Activated CD4-positive, alpha-beta memory T cell treated with anti-CD3 and anti-CD28 coated beads, Interleukin-2, amount 10 ng/mL, durations not matched to agents 7 days and 5 days (primary cell): ENCODE measurements at places on chromosomes 13 and 19.

DNA sequence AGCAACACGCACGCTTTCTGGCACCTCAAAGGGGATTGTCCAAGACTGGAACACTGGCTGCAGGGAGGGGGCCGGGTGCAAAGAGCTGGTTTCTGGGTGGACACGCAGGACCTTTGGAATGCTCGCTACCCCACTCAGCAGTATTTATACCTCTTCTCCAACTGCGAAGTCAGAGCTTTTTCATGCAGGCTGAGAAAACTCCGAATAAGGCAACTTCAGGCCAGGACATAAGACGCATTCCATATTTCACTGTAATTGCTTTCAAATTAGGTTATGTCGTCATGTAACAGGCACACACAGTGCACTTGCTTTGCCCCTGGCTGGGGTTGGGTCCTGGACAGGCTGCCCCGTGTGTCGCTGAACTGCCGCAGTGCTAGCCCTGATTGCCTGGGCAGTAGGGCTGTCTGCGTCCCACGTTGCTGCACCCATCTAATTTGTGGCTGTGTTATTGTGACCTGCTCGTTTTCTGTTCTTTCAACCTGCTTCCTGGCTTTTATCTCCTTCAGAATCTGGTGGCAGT is 44.5 kb downstream of the ACTN4 start:
- no peak for DNase-seq

- DNase-seq: no peak
These were observed 4.0 kb upstream of the ZNF8 start for GRCh38 chr19:58274771-58275201.

- DNase-seq: no peak
These were observed 782.5 kb upstream of the SLITRK6 start for GRCh38 chr13:86581706-86582105.

DNA sequence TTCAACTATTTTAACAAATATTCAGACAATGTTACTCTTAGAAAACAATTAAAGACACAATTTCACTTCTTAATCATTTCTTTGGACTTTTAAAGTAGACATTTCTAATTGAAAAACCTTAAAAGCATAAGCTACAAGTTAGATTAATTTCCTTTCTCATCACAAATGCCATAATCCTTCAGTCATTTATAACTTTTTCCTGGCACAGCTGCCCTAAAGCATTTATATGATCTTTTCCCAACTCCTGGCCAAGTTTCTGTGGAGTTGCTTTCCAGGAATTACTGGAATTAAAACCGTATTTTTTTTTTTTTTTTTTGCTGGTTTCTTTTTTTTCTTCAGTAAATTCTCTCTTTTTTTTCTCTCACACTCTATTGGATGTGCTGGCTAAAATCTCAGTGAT is 615.9 kb downstream of the TBC1D4 start:
- DNase-seq: no peak

DNA sequence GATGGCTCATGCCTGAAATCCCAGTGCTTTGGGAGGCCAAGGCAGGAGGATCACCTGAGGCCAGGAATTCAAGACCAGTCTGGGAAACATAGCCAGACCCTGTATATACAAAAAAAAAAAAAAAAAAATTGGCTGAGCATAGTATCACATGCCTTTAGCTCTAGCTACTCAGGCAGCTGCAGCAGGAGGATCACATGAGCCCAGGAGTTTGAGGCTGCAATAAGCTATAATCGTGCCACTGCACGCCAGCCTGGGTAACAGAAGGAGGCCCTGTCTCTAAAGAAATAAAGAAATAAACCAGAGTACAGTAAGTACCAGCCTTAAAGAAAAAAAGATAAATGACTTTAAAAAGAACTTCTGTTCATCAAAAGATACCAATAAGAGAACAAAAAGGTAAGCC is 52.9 kb downstream of the FAM124A start:
- DNase-seq: no peak

GRCh38 chr13:112813552-112813951 is 123.7 kb downstream of the ATP11A start:
- no peak for DNase-seq

DNA sequence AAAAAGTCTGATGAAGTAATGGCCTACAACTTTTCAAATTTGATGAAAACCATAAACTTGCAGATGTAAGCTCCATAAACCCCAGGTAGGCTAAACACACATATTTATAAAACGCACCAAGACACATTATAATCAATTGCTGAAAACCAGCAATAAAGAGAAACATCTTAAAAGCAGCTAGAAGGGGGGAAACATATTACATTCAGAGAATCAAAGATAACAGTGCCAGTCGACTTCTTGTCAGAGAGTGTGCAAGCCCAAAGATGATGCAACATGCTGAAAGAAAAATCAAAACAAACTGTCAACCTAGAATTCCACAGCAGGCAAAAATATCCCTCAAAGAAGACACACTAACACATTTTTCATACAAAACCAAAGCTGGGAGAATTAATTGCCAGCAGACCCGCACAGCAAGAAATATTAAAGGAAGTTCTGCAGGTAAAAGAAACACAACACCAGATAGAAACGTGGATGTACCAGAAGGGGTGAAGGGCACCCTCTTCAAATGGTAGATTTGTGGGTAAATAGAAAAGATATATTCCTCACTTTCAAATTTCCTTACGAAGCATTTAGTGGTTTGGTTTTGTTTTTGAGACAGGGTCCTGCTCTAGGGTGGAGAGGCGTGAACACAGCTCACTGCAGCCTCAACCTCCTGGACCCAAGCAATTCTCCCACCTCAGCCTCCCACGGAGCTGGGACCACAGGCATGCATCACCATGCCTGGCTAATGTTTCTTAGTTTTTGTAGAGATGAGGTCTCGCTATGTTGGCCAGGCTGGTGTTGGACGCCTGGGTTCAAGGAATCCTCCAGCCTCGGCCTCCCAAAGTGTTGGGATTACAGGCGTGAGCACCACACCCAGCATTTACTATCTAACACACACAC is 16.5 kb upstream of the ATP1A3 start:
- DNase-seq: no peak

- DNase-seq: no peak
These were observed 12.4 kb downstream of the ZNF444 start for GRCh38 chr19:56153507-56153906.

DNA sequence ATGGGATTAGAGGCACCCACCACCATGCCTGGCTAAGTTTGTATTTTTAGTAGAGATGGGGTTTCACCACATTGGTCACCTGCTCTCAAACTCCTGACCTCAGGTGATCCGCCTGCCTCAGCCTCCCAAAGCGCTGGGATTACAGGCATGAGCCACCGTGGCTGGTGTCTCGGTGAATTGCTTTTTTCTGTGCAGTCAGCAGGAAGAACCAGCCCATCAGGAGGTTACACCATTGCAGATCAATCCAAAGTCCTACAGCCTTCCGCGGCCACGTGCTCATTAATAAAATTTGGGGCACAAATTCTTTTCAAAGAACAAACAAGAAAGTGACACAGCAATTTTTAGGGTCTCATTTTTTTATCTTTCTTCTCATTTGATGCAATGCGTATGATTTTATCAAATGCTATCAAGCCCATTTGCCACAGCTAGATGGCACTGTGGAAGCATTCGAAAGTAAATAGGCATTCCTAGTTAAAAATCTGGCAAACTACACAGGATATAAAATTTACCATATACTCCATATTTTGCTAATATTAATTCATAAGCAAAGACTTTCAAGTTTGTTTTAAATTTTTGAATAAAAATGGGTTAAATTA is 54.4 kb upstream of the ZNF835 start:
- DNase-seq: no peak

- no peak for DNase-seq
These were observed 20.4 kb downstream of the MLLT1 start for GRCh38 chr19:6259312-6259861.

DNA sequence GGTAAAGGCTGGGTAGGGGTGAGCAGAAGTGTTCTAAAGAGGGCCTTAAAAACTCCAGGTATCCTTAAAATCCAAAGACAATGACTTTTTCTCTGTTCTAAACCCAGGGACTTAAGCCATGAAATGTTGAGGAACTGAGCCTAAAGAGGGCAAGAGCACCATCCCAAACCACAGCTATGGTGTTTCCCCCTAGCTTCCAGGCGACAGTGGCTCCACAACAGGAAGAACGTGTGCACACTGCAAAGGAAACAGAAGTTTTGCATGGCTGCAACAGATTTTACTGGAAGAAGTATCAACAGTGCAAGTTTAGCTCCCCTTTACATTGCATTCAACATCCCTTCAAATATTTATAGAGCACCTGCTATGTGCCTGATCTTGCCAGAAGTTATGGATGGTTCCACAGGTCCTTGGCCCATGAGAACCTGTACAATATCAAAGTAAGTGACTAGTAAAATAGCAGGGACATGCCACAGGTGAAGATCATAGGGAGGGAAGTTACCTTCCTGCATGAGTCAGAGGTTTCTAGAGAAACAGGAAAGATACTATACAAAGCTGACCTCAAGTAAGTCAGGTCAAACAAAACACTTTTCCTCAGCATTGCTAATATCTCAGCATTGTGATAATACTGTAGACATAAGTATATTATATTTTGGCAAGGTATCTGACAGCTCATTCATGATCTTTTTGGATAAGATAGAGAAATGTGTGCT is 8.4 kb upstream of the KCTD12 start:
- no peak for DNase-seq

DNA sequence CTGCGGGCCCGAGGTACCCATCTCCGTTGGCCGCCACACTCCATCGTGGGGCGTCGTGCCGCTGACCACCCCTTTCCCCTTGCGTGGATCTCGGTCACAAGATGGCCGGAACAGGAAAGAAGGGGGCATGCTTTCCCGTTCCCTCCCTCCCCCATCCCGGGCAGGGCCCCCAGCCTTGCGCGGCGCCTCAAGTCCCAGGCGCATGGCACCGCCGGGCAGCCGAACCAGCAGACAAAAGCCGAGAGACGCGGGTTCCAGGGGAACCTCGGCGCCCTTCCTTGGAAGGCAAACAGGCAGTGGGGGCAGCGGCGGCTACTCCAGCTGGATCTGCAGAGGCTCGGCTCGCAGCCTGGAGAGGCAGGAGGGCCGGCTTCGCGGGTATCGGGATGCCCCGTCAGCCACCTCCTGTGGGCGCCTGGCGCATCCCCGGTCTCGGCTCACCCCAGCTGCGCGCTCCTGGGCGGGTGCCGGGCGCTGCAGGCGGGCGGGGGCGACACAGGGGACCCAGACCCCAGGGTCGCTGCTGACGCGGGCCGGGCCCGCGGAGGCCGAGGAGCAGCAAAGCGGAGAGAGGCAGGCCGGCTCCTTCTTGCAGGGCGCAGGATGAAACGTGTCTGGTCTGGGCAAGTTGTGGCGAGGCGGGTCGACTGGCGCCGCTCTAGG is 439 bp downstream of the DZIP1 start:
- no peak for DNase-seq

DNA sequence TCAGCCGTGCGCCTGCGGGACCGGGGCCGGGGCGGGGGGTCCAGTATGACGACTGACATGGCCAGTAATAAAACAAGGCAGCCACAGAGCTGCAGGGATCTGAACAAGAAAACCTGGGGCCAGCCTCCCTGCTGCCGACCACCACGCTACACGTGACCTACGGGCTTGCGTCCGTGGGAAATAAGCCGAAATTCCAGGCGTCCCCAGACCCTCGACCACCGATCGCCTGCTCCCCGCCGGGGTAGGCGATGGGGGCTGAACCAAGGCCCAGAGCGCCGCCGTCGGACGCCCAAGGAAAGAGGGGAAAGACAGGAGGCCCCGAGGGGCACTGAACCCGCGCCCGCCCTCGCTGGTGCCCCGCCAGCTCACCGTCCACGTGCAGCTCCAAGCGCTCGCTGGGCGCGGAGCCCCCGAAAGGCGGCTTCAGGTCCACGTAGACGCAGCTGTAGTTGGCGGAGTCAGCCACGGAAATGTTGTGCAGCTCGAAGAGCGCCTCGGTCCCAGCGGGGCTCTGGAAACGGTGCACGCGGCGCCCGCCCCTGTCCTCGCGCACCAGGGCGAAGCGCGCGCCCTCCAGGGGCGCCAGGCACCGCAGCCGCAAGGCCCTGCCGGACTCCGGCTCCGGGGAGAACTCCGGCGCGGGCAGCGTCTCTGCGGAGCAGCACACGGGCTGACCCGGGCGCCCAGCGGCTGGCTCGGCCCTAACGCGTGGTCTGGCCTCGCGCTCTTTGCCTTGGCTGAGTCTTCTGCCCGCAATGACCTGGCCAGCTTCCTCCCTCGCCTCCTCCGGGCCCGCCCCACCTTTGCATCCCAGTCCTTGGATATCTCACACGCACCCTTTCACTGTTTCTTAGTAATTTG is 3.1 kb downstream of the A1BG start:
- no peak for DNase-seq

- no peak for DNase-seq
These were observed 78.9 kb upstream of the ANKRD10 start for GRCh38 chr13:110993788-110994187.

- DNase-seq: no peak
These were observed 431.1 kb downstream of the EFNB2 start for GRCh38 chr13:106104281-106104901.

DNA sequence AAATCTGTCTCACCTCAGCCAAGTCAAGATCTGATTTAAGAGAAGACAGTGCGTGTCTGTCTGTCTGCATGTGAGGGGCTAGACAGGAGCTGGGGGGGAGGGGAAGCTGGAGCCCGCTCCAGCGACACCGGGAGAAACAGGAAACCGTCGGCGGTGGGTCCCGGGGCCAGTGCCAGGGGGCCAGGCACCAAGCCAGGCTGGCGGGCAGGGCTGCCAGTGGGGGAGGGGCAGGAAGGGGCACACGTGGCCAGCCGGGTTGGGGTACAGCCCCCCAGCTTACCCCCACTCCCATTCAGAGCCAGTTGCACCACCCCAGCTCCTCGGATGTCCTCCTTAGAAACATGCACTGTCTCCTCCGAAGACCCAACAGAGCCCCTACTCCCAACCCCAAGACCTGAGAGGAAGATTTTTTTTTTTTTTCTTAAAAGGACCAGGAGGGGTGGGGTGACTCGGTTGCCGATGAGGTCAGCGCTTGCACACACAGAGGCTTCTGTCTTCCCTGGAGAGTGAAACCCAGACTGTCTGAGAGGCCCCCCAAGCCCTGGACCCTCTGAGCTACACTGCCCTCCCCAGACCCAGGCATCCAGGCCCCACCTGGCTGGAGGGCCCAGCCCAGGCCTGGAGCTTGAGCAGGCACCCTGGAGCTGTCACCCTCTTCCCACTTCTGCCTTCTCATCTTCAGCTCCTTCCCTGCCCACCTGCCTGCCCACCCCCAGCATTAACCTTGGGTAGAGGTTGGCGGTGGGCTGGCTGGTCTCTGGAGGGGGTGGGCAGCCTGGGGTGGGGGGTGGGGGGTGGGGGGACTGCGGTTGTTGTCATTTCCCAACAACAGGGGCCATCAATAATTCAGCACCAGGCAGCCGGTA is 4.0 kb downstream of the ERF start:
- DNase-seq: no peak

- DNase-seq: no peak
These were observed 5.0 kb upstream of the C13orf46 start for GRCh38 chr13:113978741-113979481.

DNA sequence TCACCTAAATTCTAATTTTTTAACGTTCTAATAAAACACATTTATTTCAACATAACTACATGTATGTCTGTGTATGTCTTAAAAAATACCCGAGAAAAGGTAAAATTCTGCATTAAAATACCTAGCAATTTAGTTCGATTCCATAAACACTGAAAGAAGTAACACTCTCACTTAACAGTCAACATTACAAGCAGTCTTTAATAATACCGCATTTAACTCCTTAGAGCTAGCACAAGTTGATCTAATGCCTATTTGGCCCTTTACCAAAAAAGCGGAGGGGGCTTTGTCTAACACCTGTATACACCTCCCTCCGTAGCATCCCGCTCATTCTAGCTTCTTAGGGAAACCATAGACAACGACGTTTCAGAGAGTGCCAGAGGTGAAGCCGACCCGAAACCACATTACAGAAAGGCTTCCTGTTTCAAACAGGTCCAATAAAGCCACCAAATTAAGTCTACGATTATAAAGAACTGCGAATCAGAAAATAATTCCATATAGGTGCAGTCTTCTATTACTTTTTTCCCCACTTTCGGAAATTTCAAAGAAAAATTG is 1.2 kb downstream of the SPART start:
- DNase-seq: peak; percentile 19
